EH (cell line): ENCODE measurements at places on chromosomes 4 and X.

GRCh38 chr4:83906561-83906960 lies 370.7 kb downstream of the GPAT3 start:
- DNase-seq: peak; percentile 39

GRCh38 chr4:156889616-156890594 lies 81.7 kb downstream of the PDGFC start:
- peak; percentile 59 for DNase-seq

- no peak for DNase-seq
Observed at GRCh38 chr4:33381816-33382215, 2661.6 kb downstream of the PCDH7 start.

DNA sequence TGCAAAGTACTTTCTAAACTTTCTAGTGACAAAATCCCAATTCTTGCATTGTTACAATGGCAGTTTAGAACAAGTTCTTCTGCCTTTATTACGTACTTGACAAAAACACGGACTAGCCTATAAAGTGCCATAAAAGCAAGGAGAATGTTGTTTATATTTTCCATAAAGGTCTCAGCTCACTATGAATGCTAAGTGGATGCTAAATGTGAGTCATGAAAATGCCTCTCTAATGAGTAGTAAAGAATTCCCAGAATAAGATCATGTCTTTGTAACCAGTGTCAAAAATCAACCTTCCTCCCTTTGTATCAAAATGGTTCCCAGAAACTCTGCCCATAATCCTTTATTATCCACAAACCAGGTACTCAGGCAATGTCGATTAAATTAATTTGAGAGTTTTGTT lies 539.8 kb upstream of the SLIT2 start:
- peak; percentile 91 for DNase-seq

DNA sequence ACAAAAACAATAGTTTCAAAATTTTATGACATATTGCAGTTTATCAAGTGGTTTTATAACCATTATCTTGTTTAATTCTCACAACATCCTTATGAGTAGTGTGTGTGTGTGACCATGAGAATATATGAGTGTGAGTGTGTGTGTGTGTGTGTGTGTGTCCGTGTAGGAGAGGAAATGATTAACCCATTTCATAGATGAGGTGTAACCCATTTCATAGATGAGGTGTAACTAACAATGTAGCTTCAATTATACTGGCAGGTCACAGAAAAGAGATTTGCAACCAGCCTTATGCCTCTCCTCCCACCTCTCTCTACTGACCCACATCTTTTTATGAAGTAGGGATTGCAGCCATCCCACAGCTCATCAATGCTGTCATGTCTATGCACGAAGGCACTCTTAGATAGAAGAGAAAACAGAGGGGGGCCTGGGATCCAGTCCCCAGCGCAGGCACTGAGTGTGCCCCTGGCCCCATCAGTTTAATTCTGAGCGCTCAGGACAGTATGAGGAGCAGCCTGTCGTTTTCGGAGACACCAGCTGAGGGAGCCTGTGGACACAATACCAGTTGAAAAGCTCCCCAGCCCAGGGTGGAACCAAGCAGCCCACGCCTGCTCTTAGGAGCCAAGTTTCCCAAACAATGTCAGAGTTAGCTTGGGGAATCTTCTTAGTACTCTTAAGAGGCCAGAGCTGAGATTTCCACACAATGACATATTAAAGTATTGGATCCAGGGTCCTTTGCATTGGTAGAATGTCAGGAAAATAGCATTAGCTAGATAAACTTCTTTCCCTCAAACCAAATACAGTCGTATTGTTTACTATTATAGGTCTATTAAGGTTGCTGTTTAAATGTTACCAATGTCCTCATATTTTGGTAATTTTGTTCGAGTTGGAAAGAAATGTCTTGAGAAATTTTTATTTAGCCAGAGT lies 88.6 kb downstream of the PALLD start:
- peak; percentile 78 for DNase-seq

DNA sequence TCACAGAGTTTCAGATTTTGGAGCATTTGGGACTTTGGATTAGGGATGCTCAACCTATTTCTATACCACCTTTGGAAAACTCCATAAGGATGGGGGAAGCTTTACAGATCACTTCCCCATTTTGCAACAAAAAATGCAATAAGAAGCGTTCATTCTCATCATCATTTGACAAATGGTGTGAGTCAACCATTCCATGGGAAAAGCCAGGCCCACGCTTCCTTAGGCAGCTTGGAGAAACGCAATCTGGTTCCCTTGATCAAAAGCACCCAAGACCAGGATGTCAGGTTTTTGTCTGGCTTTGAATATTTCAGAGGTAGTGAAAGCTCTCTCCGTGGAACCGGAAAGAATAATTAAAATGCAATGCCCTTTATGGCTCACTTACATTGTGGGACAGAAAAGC lies 79.3 kb upstream of the C4orf50 start:
- DNase-seq: no peak

DNA sequence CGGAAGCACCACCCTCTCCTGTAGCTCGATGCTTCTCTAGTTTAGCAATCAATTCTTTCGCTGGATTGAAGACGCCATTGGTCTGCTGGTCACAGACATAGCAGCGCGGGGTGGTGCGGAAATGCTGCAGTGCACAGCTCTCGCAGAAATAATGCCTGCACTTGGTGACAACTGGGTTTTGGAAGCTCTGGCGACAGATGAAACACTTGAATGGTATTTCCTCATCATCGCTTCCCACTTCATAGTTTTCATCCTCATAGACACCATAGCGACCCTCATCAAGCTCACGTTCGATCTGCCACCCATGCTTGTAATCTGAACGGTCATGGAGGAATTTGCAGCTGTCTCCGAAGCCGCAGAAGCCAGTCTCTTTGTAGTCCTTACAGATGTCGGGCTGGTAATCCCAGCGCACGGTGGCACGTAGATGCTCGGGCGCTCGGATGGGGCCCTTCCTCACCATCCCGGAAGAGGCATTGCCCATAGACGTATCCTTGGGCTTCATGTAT lies 854 bp downstream of the RNF113A start:
- peak; percentile 62 for DNase-seq

DNA sequence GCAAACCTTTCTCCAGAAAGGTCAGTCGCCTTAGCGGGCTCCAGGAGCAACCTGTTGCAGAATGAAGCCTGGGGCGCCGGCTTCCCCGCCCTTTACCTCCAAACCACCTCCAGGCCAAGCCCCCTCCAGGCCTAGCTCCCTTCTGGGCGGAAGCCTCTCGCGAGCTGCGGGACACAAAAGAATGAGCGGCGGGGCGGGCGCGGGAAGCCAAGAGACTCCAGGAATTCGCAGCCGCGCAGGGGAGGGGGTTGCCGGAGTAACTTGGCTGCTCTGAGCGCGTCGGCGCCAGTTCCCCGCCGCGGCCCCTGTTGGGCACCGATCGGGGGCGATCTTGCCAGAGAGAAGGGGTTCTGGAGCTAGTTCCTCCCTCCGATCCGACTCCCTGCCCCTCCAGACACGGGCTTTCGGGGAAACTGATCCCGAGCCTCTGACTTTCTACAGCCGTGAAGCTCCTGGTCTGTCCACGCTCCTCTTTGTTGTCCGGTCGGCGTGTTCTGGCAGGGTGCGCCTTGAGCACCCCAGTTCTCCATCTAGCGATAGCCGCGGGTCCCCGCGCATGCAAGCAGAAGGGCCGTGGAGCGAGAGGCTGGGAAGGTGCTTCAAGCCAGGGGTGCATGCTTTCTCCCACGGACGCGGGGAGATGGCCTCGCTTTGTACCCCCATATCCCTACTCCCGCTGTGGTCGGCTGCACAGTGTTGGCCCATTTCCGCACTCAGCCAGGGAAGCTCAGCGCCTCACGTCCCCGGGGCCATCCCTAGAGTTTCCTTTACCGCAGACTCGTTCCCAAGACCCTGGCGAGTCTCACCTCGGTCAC lies 1.2 kb downstream of the PROM1 start:
- DNase-seq: no peak

DNA sequence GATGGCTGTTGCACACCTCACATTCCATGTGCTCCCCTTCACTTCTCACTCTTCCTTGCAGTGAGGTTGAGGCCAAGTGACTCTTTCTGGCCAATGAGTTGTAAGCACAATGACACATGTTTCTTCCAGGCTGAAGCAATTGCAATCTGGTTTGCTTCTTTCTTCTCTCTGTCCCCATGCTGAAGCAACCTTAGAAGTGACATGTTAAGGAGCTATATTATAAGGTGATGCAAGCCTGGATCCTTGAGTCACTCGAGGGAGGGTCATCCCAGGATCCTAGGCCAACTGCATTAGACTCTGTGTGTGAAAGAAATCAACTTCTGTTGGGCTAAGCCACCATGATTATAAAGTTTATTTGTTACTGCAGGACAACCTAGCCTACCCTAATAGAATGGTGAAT lies 45.5 kb upstream of the HS3ST1 start:
- DNase-seq: no peak

- no peak for DNase-seq
Observed at GRCh38 chrX:115318139-115318538, 28.6 kb downstream of the LUZP4 start.

DNA sequence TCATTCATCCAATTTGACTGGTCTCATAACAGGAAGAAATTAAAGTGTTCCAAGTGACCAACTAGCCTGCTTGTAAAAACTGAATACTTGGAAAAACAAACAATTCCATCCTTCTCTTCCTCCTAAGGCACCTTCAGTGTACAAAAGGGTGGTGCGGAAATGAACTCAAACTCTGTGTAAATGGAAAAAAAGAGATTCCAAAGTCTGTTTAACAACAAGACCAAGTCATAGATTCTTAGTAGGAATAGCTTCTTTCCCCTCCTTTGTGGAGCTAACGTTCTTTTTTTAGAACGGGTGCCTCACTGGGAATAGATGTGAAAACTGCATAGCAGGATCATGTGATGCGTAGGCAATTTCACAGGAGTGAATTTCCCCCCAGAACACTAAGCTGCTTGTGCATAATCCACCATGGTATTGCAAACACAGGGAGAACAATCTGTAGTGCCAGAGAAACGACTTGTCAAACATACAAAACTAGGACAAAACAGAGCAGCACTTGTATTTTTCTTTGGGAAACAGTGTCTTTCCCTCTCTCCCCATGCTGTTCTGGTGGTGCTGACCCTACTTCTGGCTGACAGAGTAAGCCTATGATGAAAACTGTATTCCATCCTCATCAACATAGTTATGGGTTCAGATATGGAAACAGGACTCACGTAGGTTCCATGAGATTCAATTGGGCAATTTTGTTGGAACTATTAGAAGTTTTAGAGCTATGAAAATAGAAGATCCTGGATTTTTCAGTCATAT lies 13.2 kb upstream of the SOD3 start:
- DNase-seq: peak; percentile 75

- DNase-seq: peak; percentile 26
Observed at GRCh38 chr4:107837776-107838618, 13.3 kb downstream of the SGMS2 start.
